ENCODE measurements at places on chromosomes 1 and 21.

GRCh38 chr1:200027264-200027823, at the start of gene NR5A2:
NR5A2 (plus strand) TSS chr1:200027710; CDS start chr1:200027848, 138 bp downstream.
- no peak for DNase-seq

DNA sequence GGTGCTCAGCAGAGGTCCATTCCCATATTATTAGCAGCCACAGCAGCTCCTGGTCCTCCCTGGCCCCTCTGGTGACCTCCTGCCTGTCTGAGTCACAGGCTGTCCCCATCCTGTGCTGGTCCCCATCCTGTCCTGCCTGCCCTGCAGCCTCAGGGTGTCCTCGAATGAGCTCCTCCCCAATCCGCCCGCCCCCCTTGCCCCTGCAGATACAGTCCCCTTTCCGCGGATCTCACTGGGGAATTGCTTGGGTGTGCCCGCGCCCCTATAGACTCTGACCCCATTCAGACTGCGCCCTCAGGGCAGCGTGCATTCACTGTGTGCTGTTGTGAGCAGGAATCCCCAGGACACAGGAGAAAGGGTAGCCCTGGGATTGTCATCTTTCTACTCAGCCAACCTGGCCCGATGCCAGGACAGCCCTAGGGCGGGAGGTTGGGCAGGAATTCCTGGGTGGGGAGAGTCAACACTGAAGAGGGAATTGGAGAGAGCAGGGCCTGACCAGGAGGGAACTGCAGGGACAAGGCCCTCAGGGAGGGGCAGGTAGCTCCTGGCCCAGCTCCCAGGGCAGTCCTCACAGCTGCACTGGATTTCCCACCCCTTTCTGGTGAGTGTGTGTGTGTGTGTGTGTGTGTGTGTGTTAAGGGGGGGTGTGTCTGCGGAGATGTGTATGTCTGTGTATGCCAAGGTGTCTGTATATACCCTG, 1.1 kb upstream of the GUCA2A start:
- DNase-seq = peak; percentile 62

GRCh38 chr1:200916681-200917080, 22.0 kb downstream of the INAVA start:
- DNase-seq = no peak

- no peak for DNase-seq
These were observed 639.7 kb upstream of the CXADR start for GRCh38 chr21:16873176-16873575.
